Left colon (tissue), 2 donors: ENCODE measurements at places on chromosomes 5 and 9. TPM values are rescaled to one million over a fixed set of nuclear protein-coding genes. Genes with fewer than 3 reads are reported as not detected.

GRCh38 chr9:35114840-35115628 is 628 bp downstream of the ATOSB start:
- DNase-seq = peak; percentile 83

DNA sequence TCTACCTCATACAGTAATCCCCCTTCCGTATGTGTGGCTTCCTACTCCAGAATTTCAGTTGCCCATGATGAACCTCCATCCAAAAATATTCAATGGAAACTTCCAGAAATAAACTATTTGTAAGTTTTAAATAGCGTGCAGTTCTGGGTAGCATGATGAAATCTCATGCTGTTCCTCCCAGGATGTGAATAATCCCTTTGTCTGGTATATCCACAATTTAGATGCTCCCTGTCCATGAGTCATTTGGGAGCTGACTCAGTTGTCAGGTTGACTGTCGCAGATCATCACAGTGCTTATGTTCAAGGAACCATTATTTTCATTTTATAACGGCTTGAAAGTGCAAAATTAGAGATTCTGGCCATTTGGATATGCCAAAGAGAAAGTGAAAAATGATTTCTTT is 290.1 kb upstream of the CDH9 start:
- no peak for DNase-seq

DNA sequence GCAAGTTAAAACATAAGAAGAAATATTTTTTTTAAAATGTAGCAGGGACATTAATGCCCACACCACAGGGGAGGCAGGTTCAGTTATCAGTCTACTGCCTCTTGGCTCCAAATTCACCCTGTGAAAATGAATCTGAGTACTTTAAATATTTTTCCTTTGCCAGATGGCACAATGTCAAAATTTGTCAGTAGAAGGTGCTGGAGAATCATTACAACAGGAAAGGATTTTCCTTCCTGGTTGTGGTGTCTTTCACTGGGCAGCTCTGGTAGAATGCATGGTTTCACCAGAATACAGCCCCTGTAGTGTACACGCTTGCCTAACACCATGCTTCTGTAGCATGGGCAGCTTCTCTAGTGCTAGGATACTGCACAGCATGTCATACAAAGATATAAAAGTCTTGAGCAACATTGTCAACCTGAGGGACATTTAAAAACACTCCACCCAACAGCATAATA is 9.7 kb upstream of the SREK1 start:
- DNase-seq = no peak

DNA sequence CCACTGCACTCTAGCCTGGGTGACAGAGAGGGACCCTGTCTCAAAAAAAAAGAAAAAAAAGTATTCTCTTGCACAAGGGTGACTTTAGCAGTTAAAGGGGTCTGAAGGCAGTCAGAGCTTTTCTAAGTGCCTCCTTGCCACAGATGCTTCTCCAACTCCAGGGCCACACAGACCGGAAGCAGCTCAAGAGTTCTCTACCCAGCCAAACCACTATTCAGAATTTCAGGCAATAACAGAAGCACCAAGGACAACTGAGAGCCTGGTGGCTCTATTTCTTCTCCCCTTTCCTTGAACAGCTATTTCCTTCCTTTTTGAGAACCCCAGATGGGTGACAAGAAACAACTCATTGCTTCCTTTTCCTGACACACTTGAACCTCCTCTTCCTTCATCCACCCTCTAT is 2.2 kb downstream of the FAM219A start:
- no peak for DNase-seq

GRCh38 chr9:98930792-98931191 is 12.9 kb upstream of the COL15A1 start:
- DNase-seq = no peak

GRCh38 chr9:128886211-128886891 is 4.4 kb downstream of the LRRC8A start:
- no peak for DNase-seq

- no peak for DNase-seq
These were observed 49.6 kb upstream of the RAPGEF6 start for GRCh38 chr5:131684595-131684994.

- DNase-seq = no peak
These were observed 25.6 kb downstream of the ISOC1 start for GRCh38 chr5:129120158-129120581.

GRCh38 chr5:65768723-65769346 is 46.8 kb downstream of the NLN start:
- DNase-seq = no peak

- no peak for DNase-seq
These were observed 141.0 kb downstream of the CDK5RAP2 start for GRCh38 chr9:120438836-120439546.

DNA sequence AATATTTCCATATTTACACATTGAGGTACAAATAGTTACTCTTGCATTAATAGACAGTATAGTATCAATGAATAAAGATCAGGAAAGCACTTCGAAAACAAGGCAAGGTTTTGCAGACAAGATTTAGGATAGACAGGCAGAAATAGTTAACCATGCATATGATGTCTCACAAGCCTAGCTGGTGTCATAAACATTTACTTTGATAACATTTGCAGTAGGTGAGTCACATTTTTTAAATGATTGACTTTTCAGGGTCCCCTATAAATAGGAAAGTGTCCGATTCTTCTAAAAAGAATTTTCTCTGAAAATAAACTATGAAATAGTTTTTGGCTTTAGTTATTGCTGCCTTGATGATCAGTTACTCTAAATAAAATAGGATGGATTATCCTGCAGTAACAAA is 162.1 kb downstream of the SNX18 start:
- no peak for DNase-seq

DNA sequence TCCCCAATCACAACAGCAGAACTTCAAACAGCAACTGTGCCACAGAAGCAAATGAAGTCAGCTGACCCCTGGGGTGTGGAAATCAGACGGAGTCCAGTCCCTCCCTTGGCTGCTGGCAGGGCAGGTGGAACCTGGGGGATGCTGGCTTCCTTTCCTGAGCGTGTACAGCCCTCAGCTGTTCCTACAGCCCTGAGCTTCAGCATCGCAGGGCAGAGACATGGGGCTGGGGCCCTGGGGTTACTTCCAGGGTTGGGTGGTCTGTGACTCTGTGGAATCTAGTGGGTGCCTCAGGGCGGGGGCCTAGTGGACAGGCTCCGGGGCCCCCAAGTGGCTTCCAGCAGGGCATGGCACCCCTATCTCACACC is 7.3 kb upstream of the RXRA start:
- peak; percentile 18 for DNase-seq

DNA sequence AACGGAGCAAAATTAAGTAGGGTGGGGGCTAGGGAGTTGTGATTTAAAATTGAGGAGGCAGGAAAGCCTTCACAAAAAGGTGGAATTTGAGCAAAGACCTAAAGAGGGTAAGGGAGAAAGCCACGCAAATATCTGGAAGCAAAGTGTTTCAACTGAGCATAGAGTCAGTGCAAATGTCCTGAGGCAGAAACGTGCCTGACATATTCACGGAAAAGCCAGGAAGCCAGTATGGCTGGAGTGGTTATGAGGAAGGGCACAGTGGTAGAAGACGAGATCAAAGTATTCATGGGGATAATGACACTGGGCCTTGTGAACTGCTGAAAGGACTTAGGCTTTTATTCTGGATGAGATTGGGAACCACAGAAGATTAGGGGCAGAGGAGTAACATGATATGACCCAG is 268.4 kb downstream of the MAN2A1 start:
- no peak for DNase-seq

DNA sequence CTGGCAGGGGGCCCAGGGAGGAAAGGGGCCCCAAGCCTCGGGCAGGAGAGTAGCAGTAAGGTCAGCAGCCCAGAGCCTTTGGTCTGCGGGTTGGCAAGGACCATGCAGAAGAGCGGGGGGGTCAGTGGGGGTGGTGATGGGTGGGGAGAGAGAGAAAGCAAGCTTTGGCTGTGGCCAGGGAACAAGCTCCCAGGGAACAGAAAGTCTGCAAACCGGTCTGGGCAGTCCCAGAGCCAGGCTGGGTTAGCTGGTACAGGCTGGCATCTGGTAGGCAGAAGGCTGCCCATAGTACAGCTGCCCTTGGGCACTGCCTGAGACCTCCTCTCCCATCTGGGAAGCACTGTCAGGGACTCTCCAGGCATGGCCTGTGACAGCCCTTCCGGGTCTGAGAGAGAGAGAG is 10.5 kb upstream of the EPB41L4B start:
- DNase-seq = peak; percentile 84

GRCh38 chr9:112571624-112572355 is 85.2 kb downstream of the KIAA1958 start:
- no peak for DNase-seq

GRCh38 chr9:135095470-135096407 is 8.3 kb downstream of the OLFM1 start:
- no peak for DNase-seq

DNA sequence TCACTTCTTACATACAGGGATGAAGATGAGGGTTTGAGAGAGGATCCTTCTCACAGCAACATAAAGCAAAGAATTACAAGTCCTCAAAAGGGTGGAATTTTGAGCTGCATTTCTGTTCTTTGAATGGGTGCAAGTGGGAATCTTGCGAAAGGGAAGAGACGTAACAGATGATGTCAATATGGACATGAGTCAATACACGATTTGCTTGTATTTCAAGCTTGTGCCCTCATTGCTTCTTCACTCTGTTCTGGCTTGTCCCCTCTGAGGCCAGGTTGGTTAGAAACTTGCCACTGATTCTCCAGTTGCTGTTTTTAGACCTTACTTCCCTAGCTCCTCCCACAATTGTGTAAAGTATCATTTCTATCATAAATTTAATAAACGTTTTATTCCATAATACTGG is 104.8 kb upstream of the CLINT1 start:
- no peak for DNase-seq

GRCh38 chr5:127891942-127892341 is 188.8 kb downstream of the CCDC192 start:
- DNase-seq = no peak

The GAS1 gene
- 1.8 TPM for total RNA-seq

The ZDHHC11 gene
- total RNA-seq = 2.7 TPM

The SPATA31A3 gene
- total RNA-seq = not detected

The CARD9 gene
- total RNA-seq = 1.9 TPM
